Renal cortex interstitium (tissue), 15 donors: ENCODE measurements at places on chromosomes 6 and 20. TPM values are rescaled to one million over a fixed set of nuclear protein-coding genes. Genes with fewer than 3 reads are reported as not detected.

DNA sequence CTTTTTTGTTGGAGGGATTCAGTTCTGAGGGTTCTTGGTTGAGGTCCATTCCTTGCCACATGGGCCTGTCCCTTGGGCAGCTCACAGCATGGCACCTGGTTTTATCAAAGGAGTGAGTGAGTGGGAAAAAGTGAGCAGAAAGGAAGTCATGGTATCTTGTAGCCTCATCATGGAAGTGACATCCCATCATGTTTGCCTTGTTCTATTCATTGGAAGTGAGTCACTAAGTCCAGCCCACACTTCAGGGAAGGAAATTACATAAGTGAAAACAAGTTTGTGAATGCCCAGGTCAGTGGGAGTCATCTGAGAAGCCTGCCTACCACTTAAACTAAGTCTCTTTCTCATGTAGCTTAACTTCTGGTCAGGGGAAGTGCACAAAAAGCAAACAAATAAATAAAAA lies 32.8 kb upstream of the ZNFX1 start:
- no peak for DNase-seq

GRCh38 chr6:82251942-82252341 lies 4.4 kb upstream of the IBTK start:
- peak; percentile 15 for DNase-seq

GRCh38 chr20:47350181-47350550 lies 6.3 kb downstream of the ZMYND8 start:
- no peak for DNase-seq

DNA sequence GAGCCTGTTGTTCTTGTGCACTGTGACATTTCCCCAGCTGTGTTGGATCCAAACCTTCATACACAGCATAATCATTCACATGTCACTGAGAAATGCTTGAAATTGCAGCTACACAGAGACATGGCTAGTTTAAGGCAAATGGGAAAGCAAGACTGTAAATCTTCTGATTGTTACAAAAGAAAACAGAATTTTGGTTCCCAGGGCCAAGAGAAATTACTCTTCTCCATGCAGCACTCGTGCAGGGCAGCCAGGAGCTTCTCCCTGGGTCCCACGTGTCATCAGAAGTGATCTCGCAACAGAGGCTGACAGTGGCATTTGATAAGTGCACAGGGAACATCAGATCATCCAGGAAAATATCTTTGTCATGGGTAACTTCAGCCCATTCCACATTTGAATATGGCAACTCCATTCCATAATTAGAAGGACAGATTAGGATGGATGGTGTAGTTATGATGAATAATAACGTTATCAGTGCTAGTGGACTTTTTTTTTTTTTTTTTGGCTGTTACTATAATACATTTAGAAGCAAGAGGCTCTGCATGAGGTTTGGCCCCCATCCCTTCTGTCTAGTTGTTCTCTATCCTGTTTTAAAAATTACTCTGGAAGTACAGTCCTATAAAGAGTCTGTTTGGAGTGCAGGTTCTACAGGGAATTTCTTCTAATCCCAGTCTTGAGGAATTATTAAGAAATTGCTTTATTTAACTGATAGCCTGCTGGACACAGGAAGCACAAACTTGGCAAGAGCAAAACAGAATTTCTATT lies 571.0 kb upstream of the NOX3 start:
- DNase-seq = peak; percentile 63

GRCh38 chr6:65638047-65638831 lies 68.8 kb downstream of the EYS start:
- no peak for DNase-seq

GRCh38 chr6:26411751-26412150 lies 9.7 kb downstream of the BTN3A1 start:
- DNase-seq = no peak

GRCh38 chr20:62820208-62820961 lies 3.5 kb downstream of the COL9A3 start:
- DNase-seq = no peak

DNA sequence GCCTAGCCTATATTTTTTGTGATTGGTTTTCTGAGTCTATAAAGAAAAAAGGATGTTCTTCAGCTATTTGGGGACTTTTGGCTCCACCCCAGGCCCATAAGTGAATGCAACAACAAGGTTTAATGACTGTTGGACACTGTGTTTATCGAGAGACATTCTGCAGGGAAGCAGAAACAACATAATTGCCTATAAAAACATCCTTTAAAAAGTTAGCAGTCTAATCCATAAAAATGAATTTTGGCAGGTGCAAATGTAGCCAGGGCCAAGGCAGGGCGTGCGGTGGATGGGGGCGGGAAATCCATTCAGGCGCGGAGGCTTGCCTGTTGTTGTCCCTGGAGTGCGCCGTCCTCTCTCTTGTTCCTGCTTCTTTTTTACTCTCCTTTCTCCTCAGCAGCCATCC lies 99.3 kb downstream of the PAX1 start:
- no peak for DNase-seq

GRCh38 chr6:56101141-56101553 lies 146.2 kb downstream of the COL21A1 start:
- no peak for DNase-seq

GRCh38 chr20:44471481-44471882 lies 4.2 kb upstream of the TTPAL start:
- no peak for DNase-seq

DNA sequence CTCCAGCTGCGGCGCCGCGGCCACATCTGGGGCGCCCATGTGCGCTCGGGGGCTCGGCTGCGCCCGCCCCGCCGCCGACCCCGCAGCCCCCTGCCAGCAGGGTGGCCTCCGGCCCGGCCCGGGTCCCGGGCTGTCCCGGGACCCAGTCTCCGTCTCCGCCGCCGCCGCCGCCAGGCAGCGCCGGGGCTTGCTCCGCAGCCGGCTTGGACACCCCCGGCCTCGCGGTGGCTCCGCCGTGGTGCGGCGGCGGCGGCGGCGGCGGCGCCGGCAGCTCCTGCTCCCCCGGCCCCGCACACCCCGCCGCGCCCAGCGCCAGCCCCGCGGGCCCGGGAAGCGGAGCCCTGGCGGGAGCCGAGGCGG lies 219 bp downstream of the ISM1 start:
- no peak for DNase-seq

DNA sequence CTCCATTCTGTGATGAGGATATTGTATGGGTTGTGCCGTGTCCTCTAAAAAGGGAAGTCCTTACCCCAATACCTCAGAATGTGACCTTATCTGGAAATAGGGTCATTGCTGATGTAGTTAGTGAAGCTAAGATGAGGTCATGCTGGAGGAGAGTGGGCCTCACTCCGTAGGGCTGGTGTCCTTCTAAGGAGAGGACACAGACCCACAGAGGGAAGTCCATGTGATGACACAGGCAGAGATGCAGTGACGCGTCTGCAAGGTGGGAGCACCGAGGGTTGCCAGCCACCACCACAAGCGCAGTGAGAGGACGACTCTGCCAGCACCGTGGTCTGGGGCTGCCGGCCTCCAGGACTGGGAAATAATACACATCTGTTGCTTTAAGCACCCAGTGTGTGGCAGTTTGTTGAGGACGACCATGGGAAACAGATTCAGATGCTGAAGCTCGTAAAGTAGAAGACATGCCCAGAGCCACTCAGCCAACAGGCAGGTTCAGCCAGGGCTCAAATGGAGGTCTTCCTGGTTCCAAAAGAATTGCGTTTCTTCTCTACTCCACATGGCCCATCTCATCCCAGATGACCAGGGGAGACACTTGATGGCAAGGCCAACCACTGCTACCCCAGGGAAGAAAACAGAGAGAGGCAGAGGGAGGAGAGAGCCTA lies 59.2 kb upstream of the DUSP22 start:
- DNase-seq = no peak

- DNase-seq = no peak
These were observed 24.6 kb downstream of the HBS1L start for GRCh38 chr6:135030056-135030473.

DNA sequence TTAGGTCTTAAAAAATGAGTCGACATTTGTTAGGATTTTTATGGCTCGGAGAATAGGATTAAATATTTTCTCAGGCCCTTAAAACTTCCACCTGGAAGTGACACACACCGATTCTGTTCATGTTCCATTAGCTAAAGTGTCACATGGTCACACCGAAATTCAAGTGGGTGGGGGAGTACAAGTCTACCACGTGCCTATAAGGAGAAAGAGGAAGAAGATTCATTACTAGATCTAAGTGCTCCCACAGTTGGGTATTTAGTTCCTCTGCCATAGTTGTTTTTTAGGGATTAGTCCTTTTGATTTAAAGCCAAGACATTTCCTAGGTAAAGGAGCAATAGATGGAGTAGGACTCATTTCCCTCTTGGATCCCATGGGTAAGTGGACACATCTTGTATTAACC lies 4.9 kb upstream of the TOX2 start:
- DNase-seq = no peak

DNA sequence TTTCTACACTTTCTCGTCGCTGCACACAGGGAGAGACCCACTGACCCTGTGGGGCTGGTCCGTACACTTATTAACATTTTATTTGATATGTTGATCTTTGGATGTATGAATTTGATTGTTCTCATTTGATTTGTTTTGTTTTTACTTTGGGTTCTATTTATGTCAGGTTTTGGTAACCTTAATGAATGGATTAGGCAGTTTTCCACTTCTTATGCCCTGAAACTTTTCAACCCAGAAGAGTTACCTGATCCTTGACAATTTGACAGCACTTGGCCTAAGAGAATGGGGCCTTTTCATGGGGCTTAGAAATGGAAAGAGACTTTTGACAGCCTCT lies 23.6 kb downstream of the GPX6 start:
- DNase-seq = no peak

DNA sequence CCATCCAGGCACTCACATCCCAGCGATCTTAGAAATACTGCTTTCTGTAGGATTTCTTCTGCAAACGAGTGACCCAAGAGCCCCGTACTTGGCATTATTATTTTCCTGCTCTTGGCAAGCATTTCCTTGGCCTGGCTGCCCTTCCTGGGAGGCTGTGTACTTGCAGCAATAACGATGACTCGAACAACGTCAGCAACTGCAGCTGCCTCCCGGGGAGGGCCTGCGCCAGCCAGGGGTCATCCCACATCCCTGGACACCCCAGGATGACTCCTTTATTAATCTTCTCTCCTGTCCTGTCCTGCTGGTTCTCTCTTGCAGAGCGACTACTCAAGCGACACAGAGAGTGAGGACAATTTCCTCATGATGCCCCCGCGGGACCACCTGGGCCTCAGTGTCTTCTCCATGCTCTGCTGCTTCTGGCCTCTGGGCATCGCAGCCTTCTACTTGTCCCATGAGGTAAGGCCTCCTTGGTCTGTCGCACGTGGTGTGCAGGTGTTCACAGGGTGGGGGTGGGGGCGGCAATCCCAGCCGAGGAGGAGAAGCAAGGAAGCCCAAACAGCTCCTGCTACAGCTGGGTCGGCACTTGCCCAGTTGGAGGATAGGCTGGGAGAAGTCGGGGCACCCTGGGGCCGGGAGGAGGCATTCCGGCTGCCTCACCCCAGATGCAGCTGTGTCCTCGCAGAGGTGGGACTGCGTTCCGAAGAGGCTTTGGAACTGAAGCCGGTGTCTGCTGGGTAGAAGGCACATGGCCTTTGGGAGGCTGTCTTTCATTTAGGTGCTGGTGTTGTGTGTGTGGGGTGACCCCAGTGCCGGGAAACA lies 115.3 kb downstream of the SYNDIG1 start:
- DNase-seq = no peak

DNA sequence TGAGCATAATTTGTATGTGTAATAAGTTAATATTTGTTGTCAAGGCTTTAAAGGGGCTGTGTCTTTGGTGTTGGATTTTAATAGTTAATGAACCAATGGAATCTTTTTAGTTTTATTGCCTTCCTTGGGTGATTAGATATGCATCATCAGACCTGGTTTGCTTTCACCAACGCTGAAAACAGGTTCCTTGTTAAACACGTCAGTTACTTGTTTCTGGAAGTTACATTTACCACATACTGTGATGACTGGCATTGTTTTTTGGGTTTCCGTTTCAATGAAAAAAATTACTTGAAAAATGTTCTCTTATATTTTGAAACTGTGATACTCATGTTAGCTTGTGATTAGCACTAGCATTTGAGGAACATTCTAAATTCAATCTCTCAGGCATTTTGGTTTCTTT lies 58.6 kb upstream of the RNF144B start:
- peak; percentile 65 for DNase-seq

- DNase-seq = no peak
These were observed 45.3 kb downstream of the NINL start for GRCh38 chr20:25539742-25540672.

- no peak for DNase-seq
These were observed 162.2 kb downstream of the TBXT start for GRCh38 chr6:166005401-166005943.

- DNase-seq = no peak
These were observed 120.8 kb upstream of the TNFAIP3 start for GRCh38 chr6:137746264-137746663.

- DNase-seq = no peak
These were observed 386.8 kb upstream of the JAG1 start for GRCh38 chr20:11060423-11061185.

DNA sequence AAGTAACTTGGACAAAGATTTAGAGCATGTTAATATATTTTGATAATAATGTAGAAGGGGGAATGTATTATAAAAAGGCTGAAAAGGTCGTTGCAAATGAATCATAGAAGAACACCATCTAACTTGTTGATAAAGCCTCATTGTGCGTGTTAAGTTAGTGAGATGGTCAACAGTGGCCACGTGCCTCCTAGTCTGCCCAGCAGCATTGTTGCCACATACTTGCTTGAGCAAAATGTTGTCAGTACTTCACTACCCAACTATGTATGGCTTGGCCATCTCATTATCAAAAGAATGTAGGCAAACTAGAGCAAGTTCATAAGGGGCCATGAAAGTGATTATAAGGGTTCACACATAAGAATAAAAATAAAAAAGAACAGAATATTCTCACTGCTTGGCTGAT lies 84.6 kb downstream of the PHACTR1 start:
- DNase-seq = no peak

Gene ZC2HC1B
- not detected for polyA plus RNA-seq

Gene HCRTR2
- polyA plus RNA-seq = 0.22 TPM

Gene AURKA
- 20.0 TPM for polyA plus RNA-seq

Gene TRIM10
- polyA plus RNA-seq = 0.68 TPM

Gene HRH3
- polyA plus RNA-seq = not detected

Gene DZANK1
- polyA plus RNA-seq = 10.3 TPM

Gene SPEF1
- polyA plus RNA-seq = 2.5 TPM

Gene EPHA7
- 46.5 TPM for polyA plus RNA-seq

Gene VSX1
- polyA plus RNA-seq = not detected

Gene PNPLA1
- 1.7 TPM for polyA plus RNA-seq

Gene BACH2
- polyA plus RNA-seq = 11.2 TPM

Gene FNDC1
- 8.8 TPM for polyA plus RNA-seq

Gene SLC17A2
- polyA plus RNA-seq = 0.58 TPM

Gene SLC22A3
- 4.6 TPM for polyA plus RNA-seq

Gene NTSR1
- 3.0 TPM for polyA plus RNA-seq
